ENCODE measurements at places on chromosomes 13 and 19.

DNA sequence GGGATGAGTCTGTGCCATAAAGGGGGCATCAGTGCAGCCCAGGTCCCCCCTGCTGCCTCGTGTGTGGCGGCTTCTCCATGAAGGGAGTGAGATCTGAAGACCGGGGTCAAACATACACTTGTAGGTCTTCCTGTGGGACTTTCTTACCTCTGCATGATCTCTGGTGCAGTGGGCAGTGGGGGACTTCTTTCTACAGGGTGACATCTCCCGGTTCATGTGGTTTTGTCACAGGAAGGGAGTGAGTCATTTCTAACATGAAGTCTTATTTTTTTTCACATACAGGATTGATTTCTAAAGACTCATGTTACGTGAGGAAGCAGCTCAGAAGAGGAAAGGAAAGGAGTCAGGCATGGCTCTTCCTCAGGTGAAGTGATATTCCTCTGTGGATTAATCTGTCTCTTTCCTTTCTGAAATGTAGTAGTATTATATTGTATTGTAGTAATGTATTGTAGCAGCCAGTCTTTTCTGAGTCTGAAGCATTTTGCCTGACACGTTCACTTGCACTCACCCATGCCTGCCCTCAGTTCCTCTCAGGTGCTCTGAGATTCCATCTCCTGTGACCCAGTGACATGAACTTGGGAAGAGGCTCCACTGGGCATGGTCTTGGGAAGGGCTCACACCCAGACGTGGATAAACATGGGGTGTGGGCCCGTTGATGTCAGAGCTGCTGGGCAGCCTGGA is 15.7 kb downstream of the ZNF808 start:
- no peak for DNase-seq

- no peak for DNase-seq
These were observed 86.1 kb downstream of the DHRS12 start for GRCh38 chr13:51717786-51718398.

DNA sequence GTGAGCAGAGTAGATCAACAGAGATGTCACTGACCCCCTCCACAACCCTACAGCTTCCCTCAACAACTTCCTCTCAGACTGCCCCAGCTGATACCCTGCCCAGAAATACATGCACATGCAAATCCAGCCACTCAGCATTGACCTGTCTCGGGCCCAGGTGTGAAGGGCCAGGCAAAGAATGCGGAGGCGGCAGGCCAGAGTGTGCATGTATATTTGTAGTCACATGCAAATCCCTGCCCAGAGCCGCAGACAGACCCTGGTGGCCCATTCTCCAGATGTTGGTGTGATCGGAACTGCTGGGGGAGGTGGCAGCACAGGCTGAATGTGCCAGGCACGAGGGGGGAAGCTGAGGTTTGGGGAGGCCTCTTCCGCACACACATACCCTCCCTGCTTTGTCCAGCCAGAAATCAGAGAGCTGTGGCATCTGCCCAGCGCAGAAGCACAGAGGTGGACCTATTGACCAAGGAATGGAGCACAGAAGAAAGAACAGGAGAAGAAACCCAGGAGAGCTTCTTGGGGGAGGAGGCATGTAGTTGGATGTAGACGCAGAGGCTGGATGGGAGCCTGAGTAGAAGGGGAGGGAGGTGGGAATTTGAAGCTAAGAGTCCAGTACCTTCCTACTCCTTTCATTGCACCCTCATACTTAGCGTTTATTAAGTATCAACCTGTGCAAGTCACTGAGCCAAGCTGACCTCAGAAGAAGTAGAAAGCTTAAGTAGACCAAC is 14.4 kb downstream of the MEF2B start:
- DNase-seq: no peak

GRCh38 chr13:19888799-19889198 is 25.4 kb upstream of the ZMYM5 start:
- no peak for DNase-seq

DNA sequence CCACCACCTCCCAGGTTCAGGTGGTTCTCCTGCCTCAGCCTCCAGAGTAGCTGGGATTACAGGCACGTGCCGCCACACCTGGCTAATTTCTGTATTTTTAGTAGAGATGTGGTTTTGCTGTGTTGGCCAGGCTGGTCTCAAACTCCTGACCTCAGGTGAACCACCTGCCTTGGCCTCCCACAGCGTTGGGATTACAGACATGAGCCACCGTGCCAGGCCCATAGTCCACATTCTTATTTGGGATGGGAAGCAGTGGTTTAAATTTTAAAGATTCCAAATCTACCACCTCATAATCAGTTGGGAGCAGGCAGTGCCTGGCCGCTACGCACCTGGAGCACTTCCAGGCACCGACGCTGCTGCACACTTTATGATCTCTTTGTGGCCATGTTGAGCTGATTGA is 160.6 kb upstream of the SOX1 start:
- DNase-seq: no peak

DNA sequence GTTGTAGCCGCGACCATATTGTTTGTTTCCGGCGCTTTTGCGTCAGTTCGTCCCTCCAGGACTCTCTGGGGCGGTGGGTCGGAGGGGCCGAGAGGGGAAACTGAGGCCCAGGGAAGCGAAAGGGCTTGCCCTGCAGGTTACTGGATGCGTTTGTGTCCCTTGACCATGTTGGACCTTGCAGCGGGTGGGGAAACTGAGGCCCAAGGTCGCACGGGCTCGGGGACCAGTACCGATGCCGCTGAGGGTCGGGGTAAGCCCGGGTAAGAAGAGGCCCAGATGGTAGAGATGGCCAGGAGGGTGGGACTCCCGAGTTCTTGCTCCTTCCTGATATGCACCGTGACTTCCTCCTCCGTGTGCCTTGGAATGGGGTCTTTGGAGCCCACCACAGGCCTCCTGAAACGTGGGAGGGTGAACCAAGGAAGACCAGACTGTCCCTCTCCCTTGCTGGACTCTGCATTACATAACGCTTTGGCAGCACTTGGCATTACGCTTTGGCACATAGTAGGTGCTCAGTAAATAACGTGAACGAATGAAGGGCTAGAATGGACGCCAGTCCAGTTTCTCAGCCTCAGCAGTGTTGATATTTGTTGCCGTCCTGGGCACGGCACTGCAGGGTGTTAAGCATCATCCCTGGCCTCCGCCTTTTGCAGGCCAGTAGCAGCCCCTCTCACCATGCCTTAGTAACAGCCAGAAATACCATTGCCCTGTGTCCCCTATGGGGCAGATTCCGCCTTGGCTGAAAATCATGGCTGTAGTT is 743 bp downstream of the CHAF1A start:
- peak; percentile 47 for DNase-seq

DNA sequence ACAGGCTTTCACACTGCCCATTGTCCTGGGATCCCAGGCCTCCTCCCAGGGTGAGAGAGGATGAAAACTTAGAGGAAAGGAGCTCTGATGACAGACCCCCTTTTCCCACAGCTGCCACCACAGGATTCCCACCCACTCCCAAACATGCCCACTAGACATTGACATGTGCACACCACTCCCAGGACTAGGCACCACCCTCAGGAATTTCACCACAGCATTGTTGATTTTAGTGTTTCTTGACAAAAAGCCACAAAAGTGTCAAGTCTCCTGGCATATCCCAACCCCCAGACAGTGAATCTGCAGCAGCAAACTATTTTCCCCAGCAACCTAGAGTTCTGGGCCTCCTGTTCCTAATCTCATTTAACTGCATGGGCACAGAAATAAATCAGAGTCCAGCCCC is 10.1 kb downstream of the ZNF714 start:
- no peak for DNase-seq
